Breast epithelium (tissue), 4 donors: ENCODE measurements at places on chromosomes 7 and 10. TPM values are rescaled to one million over a fixed set of nuclear protein-coding genes. Genes with fewer than 3 reads are reported as not detected.
A peak's percentile ranks its signal among the peaks of the same experiment; 100 is the strongest.

GRCh38 chr10:115974816-115975430 lies 298.1 kb downstream of the GFRA1 start:
- H3K4me3 ChIP-seq: no peak overlapping the region
- no peak for DNase-seq
- H3K27ac ChIP-seq: no peak overlapping the region

DNA sequence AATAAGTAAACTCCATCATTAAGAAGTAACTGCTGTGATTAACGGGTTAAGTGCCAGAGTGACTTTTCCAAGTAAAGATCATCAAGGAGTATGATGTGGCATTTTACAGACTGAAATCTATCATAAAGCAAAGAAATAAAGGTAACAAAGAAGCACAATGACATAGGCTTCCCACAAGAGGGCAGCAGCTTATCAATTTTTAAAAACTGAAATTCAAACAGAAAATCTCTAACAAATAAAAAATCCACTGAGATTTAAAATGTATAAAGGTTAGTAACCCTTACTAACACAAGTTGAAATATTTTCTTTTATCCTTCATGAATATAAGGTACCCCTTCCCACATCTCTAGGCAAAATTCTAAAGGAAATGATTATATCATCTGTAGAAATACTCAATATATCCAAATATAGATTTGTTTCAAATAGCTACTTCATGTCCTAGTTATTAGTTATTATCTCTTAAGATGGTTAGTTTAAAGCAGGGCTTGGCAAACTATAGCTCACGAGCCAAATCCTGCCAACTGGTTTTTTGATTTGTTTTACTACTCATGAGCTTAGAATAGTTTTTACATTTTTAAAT lies 29.2 kb downstream of the FAM3C start:
- H3K4me1 ChIP-seq: no peaks in the 10 kb centered on the region
- no peak overlapping the region for H3K4me3 ChIP-seq
- no peak for DNase-seq
- no peaks in the 10 kb centered on the region for H3K27me3 ChIP-seq
- no peak overlapping the region for H3K27ac ChIP-seq
- no peaks in the 10 kb centered on the region for H3K36me3 ChIP-seq

GRCh38 chr10:122124808-122125207 lies 135.8 kb downstream of the TACC2 start:
- H3K4me1 ChIP-seq: no peaks in the 10 kb centered on the region
- DNase-seq: no peak
- no peak overlapping the region for H3K27ac ChIP-seq
- no peaks in the 10 kb centered on the region for H3K27me3 ChIP-seq

RHOBTB1 gene
- total RNA-seq: 13.4 TPM

GRCh38 chr10:121310151-121310711 lies 288.0 kb downstream of the FGFR2 start:
- no peaks in the 10 kb centered on the region for H3K36me3 ChIP-seq
- no peak overlapping the region for H3K4me3 ChIP-seq
- H3K4me1 ChIP-seq: no peaks in the 10 kb centered on the region
- no peaks in the 10 kb centered on the region for H3K27me3 ChIP-seq
- DNase-seq: no peak
- H3K27ac ChIP-seq: peak overlapping the region; percentile 58

GRCh38 chr7:27065709-27066108 lies 30.1 kb downstream of the HOXA1 start:
- H3K36me3 ChIP-seq: no peaks in the 10 kb centered on the region
- H3K4me1 ChIP-seq: no peaks in the 10 kb centered on the region
- no peak overlapping the region for H3K27ac ChIP-seq
- H3K27me3 ChIP-seq: no peaks in the 10 kb centered on the region
- no peak for DNase-seq

PTPRE gene
- total RNA-seq: 25.6 TPM

GRCh38 chr10:6423413-6424170 lies 156.5 kb downstream of the PRKCQ start:
- no peak overlapping the region for H3K27ac ChIP-seq
- no peaks in the 10 kb centered on the region for H3K36me3 ChIP-seq
- no peak for DNase-seq
- no peaks in the 10 kb centered on the region for H3K4me1 ChIP-seq
- H3K4me3 ChIP-seq: no peak overlapping the region
